Esophagus mucosa (tissue), 1 donor: ENCODE measurements at places on chromosomes 4 and X.
A peak's percentile ranks its signal among the peaks of the same experiment; 100 is the strongest.

DNA sequence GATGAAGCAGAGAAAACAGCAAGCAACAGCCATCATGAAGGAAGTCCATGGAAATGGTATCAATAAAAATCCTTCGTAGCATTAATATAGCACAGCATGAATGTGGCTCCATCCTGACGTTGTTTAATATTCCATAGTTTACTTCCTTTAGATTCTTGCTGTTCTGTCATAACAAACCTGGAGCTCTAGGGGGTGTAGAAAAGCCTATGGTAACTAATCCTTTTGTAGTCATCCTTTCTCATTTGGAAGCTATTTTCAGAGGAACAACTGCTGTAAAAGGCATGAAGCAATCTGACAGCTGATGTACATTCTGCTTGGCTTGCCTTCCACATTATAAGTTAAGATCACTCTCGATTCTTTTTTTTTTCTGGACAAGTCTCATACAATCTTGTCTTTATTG is 914 bp downstream of the MYOZ2 start:
- no peak for ATAC-seq

- ATAC-seq = peak; percentile 50
Measured at GRCh38 chr4:162847945-162848549, 318.6 kb downstream of the NAF1 start.

GRCh38 chr4:79334783-79335182 is 8.9 kb upstream of the NAA11 start:
- no peak for ATAC-seq

DNA sequence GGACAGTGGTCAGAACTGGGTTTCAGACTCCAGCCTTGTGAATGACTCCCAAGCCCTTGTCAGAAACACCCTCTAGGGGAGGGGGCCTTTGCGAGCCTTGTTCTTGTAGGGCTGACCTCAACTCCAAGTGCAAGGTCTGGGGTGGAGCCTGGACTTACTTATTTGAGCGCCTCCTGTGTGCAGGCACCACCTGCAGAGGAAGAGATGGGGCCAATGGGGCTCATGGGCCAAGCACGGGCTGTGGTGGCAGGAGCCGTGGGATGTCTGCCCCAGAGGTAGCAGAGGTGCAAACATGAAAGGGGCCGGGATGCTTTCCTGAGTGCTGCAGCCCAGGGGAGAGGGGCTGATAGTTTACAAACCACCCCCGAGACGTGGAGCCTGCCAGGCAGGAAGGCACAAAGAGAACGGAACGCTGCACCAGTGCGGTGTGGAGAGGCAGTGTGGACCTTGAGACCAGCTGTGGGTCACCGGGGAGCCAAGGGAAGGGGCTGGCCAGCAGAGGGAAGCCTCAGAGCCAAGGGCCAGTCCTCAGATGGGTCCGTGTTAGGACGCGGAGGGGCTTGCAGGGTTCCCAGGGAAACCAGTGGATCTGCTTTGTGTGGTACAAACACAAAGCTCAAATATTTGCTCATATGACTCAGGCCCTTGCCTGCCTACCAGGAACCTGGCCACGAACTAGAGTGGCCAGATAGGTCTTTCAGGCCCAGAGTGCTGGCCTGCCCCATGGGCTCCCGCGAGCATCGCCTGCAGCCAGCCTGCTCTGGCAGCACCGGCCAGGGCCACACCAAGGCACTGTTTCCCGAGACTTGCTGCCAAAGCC is 8.7 kb upstream of the TADA2B start:
- ATAC-seq = peak; percentile 62

DNA sequence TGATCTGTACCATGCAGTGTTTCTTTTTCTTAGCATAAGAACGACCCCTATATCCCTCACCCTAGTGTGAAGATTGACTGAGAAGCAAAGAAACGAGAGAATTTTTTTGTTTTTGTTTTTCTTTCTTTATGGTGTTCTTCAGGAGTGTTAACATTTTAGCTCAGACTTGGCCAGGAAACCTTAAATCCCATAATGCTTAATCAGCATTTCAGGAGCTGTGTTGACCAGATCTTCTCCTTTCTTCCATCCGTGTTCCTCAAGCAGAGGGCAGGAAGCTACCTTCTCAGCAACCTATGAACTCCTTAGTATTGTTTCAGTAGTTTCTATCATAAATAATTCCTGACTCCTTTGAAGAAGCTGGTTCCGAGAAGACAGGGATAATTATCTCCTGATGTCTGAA is 1501.5 kb downstream of the STIM2 start:
- no peak for ATAC-seq

GRCh38 chr4:127555106-127555505 is 77.7 kb upstream of the INTU start:
- no peak for ATAC-seq

DNA sequence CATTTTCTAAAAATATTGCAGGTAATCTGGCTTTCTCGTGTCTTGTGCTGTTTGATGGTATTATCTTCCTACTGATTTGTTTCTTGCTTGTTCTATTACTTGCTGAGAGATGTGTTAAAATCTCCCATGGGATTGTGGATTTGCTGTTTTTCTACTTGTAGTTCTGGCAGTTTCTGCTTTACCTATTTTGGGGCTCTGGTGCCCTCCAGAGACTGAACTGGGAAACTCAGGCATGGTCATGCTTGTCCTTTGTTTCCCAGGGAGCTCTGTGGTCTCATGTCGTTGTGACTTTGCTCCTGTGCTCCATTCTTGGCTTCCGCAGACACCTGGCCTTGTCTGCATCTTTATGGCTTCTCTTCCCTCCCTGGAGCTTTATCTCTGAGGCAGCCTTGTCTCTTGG is 39.5 kb downstream of the NSD2 start:
- ATAC-seq = peak; percentile 19

DNA sequence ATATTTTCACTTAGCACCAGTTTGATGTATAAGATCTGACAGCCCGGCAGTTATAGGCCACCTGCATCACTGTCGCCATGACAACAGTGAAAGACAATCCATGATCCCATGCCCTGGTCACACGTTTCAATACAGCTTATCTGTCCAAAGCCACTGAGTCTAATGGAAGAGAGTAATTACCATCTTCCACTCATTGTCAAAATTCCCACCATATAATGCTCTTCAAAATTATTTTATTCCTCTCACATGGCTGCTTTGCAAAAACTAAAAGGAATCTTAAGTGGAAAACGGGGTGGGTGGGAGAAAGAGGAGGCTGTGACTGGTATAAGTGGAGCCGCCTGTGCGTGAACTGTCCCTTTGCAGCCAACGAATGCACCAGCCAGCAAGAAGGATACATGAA is 44.2 kb downstream of the MAML3 start:
- no peak for ATAC-seq

GRCh38 chr4:16969696-16970135 is 71.3 kb upstream of the LDB2 start:
- peak; percentile 93 for ATAC-seq

- ATAC-seq = no peak
Measured at GRCh38 chr4:83151651-83152050, 37.1 kb upstream of the PLAC8 start.

GRCh38 chr4:20217521-20217920 is 34.2 kb upstream of the SLIT2 start:
- no peak for ATAC-seq
